CD4-positive, alpha-beta T cell treated with Interleukin-17A for 1 hour (primary cell): ENCODE measurements at places on chromosomes 6 and 20.

- DNase-seq = no peak
Measured at GRCh38 chr20:48862279-48862678, 34.5 kb upstream of the PREX1 start.

DNA sequence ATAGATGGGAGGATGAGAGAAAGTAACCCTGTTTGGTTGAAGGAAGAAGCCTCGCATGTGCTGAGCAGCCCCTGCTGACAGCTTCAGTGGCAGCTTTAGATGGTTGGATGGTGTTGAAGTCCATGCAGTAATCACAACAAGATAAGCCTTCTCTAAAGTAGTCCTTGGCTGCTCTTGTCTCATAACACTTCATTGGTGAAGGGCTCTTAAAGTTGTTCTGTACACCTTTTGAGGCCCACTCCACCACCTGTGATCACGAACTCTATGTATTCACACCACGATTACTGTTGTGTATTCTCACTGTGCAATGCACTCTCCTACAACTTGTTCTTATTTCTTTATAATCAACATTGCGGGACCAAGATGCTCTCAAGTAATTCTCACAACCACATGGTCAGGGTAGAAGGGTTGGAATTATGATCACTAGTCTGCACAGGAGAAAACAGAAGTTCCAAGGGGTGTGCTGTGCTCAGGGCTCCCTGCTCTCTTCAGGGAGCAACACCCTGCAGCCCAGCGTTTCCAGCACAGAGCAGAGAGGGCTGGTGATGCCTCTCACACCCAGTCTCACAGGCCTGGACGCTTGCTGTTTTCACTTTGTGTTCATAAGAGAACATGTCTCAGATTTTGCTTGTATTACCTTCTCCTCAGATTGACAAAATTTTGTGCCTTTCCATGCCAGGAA lies 294.4 kb downstream of the SMOC2 start:
- no peak for DNase-seq

DNA sequence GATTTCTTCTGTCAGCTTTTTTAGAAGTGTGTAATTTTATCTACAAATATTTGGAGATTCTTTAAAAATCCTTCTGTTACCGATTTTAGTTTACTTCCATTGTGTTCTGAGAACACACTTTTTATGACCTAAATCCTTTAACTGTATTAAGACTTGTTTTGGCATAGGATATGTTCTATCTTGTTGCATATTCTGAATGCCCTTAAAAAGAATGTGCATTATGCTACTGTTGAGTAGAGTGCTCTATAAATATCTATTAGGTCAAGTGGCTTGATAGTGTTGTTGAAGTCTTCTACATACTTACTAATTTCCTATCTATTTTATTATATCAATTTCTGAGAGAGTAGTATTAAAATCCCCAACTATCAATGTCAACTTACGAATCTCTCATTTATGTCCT lies 502.2 kb downstream of the MAFB start:
- no peak for DNase-seq

DNA sequence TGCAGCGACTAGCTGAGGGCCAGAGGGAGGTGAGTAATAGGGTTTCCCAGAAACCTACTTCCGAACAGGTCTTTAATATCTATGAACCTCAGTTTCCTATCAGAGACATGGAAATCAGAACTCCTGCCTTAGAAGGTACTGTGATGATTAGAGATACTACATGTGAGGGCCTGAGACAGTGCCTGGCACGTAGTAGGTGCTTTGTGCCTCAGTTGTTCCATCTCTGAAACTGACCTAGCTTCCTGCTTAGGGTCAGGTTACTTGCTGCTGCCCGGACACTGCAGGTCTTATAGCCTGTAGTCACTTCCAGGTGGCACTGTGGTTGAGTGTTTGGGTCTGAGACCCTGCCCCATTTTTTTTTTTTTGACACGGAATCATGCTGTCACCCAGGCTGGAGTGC lies 20.9 kb downstream of the RAB44 start:
- DNase-seq = no peak

GRCh38 chr20:44074252-44075151 lies 112.5 kb downstream of the JPH2 start:
- no peak for DNase-seq

DNA sequence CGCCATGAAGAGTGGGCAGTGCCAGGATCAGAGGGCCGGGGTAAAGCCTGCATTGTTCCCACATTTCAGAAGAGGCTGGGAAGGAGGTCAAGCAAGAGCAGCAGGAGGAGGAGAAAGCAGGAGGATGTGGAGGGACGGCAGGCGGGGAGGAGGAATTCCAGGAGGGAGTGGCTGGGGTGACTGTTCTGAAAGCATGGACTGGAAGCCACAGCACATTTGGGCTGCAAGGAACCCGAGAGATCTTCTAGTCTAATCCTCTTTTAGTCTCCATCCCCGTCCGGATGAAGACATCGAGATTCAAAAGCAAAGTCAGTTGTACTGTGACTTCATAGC lies 76.9 kb downstream of the FAM50B start:
- no peak for DNase-seq

DNA sequence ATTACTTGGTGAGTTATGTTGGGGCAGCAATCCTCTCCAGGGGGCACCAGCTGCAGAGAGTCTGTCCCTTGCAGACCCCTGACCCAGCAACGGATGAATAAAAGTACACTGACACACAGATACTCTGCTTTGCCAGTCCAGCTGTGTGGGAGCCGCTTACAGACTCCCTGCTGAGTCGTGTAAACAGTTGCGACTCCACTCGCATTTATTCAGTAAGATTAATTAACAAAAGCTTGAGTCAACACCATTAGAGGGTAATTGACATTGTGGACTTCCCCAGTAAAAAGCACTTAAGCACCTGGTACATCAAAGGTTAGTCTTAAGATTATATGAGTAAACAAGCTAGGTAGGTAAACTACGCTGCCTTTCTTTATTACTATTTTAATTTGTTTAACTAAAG lies 92.0 kb upstream of the TMEM181 start:
- DNase-seq = no peak

- no peak for DNase-seq
Measured at GRCh38 chr6:111220383-111221031, 133.2 kb downstream of the SLC16A10 start.

DNA sequence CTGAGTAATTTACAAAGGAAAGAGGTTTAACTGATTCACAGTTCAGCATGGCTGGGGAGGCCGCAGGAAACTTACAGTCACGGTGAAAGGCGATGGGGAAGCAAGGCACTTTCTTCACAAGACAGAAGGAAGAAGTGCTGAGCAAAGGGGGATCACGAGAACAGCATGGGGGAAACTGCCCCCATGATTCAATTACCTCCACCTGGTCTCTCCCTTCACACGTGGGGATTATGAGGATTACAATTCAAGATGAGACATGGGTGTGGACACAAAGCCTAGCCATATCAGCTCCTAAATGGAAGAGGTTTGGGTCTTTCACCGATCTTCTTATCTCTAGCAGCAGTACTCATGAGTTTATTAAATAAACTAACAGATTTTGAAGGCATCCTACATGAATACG lies 152.9 kb upstream of the RUNX2 start:
- no peak for DNase-seq

DNA sequence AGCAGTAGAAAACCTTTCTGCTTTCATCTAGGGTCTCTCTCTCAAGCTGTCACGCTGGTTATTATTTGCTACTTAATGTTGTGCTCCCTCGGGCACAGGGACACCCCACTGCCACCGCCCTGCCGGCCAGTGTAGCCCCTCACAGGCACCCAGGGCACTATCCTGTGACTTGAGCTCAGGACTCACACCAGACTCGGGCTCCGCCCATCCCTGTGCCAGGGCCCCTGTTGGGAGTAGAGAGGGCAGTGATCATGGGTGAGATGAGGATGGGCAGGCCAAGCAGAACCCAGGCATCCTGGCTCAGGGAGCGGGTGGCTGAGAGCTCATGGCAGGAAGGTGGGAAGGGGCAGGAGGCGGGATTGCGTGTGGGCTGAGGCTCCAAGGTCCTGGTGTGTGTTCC lies 371.9 kb downstream of the ZFAND3 start:
- DNase-seq = no peak

DNA sequence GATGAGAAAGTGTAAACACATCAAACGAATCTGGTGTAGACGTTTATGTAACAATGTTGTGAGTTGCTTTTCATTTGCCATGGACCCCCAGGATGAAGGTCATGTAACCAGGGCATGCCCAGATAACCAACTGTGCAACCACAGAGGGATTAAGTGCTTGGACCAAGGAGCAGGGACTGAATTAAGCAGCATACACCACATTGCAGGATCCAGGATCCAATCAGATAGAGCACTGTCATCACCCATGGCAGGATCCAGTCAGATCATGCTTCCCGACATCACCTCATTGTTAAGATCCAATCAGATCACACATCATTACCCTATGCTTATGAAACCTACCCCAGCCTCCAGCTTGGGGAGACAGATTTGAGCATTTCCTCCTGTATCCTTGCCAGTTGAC lies 74.3 kb upstream of the RCAN2 start:
- DNase-seq = no peak

DNA sequence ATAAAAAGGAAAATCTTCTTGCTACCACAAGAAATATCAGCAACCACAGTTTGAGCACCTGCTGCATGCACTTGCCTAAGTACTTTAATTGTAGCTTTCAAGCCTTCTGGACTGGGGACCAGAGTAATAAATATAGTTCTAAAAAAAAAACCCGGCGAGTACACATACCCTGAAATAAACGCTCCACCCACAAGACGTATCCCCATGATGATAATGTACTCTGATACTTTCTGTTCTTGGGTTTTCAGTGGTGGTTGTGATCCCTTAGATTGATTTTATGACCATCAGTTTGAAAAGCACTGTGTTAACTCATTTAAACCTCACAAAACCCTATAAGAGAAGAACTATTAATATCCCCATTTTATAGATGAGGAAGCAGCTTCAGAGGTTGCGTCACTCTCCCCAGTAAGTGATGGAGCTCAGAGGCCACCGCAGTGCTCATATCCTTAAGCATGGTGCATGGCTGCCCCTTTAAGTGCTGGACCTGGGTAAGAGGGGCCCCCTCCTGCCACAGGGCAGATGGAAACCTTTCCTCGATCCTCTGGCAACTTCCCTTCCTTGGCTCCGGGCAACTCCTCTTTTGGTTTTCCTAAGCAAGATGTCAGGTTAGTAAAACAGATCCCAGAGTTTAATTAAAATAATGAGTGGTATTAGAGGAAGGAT lies 67.3 kb downstream of the KCNB1 start:
- no peak for DNase-seq

GRCh38 chr20:32600681-32601237 lies 15.6 kb upstream of the NOL4L start:
- no peak for DNase-seq

DNA sequence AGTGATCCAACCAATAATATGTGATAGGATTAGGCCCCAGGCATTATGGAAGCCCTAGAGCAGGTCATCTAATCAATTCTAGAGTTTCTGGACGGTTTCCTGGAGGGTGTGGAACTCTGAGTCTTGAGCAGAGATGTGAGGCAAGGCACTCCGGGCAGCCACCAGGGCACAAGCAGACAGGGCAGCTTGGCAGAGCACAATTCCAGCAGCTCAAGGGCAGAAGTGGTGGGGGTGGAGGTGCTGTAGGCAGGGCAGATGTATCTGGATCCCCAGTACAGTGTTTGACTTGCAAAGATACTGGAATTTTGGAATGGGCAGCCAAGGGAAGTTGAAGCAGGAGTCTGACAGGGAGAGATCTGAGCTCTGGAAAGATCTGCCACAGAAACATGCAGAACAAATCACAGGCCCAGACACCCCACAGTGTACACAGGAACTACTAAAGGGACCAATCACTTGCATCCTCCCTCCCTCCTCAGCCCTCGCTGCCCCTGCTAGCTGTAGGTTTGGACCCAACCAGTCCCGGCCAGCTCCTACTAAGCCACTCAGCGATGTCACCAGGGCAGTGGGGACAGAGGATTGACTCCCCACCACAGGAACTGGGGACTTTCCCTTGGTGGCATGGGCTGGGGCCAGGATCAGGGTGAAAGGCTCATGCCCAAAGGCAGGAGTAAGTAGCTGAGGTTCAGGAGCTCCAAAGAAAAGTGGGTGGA lies 47.0 kb downstream of the TFEB start:
- DNase-seq = no peak

- no peak for DNase-seq
Measured at GRCh38 chr6:90209527-90209926, 87.1 kb downstream of the BACH2 start.

- no peak for DNase-seq
Measured at GRCh38 chr20:12883507-12883885, 125.3 kb upstream of the SPTLC3 start.

DNA sequence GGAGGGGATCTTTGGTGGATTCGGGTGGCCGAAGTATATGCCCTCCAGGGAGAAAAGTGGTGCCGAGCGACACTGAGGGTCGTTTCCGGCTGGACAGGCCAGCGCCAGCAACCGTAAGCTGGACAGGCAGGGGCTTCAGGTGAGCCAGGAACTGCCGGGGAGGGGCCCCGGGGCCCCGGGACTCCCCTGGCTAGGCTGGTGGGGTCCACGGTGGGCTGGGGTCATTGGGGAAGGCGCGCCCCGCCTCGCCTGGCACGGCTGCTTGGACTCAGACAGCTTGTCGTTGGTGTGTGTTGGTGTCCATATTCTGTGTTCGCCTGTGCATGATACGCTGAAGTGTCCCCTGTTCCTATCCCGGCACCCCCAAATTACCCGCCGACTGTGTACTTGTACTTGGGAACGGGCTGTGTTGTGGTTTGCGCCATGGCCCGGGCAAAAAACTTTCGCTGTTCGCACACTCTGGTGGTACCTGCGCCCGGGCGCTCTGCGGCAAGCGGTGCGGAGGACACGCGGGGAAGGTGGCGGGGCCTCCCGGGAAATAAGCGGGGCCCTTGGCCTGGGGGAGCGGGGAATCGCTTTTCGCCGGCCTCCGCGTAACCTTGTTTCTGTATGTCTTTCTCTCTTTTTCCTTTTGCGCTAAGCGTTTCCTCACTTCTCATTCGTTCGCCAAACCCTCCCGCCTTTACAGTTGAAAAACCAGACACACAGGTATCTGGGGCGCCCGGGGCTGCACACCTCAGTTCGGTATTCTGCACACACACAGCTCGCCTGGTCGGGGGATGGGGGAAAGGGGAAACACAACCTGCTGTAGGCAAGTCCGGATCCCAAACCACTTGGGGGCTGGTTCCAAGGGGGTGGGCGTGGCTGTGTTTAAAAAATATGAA lies 3.2 kb downstream of the GNAS start:
- DNase-seq = no peak

- no peak for DNase-seq
Measured at GRCh38 chr20:5474646-5475550, 158.1 kb upstream of the PROKR2 start.

DNA sequence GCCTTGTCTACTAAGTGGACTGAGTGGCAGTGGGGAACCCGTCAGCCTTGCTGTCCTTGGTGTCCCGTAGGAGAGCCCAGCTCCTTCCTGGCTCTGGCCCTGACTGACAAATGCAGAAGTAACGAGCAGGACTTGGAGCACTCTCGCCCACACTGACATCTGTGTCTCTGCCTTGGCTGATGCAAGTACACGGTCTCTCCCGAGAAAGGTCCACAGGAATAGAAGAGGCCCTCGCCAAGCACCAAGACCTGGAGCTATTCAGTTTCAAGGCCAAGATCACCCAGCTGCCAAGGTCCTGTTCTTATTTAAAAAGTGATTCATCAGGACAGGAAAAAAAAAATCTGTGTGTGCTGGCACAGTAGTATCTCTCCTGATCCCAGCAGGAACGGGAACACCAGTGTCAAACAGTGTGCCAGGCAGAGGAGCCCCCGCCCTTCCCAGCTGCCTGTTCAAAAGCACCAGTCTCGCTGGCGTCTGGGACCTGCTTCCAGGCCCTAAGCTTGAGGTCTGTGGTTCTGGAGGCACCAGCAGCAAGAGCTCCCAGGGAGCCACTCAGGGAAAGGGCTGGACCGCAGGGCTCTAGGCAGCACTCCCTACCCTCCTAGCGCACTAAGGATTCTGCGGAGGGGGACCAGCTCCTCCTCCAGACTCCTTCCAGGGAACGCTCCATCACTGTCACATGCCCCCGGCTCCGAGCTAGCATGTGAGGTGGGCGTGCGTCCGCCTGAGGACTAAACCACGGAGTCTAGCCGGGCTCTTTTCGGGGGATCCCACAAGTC lies 376.9 kb downstream of the RNGTT start:
- no peak for DNase-seq
